Stimulated activated CD8-positive, alpha-beta memory T cell treated with anti-CD3 and anti-CD28 coated beads, Interleukin-4, amount 100 ng/mL, for 4 hours (primary cell): ENCODE measurements at places on chromosomes 12 and 14.

GRCh38 chr12:21528953-21529352 lies 2.9 kb downstream of the SPX start:
- DNase-seq, result no peak

- DNase-seq, result peak; percentile 57
These were observed 2.0 kb upstream of the CCDC197 start for GRCh38 chr14:93994919-93995682.

DNA sequence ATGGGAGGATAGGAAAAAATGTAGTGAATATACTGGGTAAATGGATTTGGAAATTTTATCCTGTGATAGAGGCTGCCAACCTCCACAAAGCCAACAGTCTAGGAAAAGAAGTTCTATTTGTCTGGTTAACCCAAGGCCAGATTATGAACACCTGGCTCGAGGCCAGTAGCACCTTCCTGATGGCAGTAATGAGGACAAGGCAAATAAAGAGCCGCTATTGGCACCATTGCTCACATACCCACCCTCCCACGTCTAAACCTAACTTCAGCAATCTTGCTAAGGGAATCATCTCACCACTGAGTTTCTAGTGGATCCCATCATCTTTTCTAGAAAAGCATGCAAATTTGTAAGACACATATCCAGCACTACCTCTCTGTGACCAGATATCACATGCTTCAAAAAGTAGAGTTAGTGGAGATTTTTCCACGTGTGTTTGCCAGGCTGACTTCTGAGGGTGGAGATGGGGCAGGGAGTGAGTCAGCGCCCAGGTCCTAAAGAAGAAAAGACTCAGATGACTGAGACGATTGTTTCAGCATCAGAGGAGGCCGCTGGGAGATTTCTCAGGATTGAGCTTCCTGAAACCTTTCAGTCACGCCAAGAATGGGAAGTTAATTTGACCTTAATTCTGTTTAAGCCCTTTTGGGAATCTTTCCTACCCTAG lies 362.9 kb downstream of the EMP1 start:
- no peak for DNase-seq

DNA sequence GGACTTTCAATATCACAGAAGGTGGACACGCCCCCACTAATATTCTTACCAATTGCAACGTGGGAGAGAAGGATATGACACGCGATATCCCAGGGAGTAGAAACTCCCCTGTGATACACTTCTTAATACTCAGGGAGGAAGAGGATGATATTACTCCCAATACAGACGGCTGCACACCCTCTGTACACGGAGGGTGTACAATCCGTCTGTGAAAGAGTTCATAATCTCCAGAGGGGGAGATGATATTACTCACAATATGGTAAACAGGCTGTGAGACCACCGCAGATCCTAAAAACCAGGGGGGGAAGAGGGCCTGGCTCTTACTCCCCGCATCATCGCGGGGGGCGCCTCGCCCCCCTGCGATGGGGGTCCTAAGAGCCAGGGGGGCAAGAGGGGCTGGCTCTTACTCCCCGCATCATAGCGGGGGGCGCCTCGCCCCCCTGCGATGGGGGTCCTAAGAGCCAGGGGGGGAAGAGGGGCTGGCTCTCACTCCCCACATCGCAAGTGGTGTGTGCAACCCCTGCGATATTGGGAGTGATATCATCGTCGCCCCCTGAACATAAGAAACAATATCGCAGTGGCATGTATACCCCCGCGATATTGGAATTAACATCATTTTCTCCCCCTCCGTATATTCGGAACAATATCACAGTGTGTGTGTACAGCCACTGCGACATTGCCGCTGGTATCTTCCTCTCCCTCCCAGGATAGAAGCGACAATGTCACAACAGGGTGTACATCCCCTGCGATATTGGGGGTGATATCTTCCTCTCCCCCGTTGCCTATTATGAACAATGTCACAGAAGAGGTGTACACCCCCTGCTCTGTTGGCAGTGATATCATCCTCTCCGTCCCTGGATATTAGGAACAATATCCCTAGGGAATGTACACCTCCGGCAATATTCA lies 8.9 kb upstream of the CLEC6A start:
- no peak for DNase-seq

DNA sequence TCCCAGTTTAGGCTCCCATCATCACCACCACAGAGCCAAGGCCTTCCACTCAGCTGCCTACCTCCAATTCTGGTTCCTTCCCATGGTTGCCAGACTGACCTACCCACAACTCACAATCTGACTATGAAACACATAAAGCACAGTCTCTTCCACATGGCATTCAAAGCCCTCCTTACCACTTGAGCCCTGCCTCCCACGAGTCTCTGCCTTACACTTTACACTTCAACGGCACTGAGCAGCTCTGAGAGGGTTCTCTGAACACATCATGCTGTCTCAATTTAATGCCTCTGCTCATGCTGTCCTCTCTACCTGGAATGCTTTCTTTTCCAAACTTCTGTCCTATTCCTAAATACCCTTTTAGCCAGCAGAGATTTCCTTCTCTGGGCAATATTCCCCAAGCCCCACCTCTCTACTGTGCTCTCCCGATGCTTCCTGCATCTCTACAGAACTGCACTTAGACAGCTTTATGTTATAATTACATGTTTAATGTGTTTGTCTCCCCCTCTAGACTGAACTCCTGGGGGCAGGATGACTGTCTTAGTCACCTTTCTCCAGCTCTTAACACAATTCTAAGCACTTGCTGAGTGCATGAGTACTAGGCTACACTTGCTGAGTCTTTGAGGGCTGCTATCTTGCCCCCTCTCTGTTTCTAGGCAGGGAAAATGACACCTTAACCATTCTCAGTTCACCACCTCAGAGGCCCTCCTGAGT lies 23.5 kb downstream of the FMNL3 start:
- DNase-seq, result no peak

DNA sequence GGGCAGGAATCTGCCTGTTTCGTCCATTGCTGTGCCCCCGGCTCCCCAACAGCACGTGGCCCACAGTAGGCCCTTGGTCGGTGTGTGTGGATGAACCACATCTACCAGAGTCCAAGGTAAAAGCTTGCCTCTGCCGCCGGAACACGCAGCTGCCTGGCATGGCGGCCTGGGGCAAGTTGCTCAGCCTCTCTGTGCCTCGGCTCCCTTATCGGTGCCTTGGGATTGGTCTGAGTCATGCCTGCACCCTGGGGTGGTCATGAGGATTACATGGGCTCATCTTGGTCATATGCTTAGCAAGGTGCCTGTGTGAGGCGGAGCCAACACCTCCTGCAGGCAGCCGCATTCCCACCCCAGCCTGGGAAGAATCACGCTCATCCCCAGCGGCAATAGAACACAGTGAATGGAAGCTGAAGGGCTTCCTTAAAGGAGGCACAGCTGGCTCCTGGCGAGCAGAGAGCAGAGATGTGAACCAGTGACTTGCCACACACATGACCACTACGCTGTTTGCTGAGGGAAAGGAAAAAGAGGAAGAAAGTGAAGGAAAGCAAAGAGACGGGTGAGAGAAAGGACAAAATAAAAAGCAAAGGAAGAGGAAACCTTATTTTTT lies 5.5 kb upstream of the SCARB1 start:
- no peak for DNase-seq

GRCh38 chr12:89211456-89211855 lies 140.8 kb downstream of the DUSP6 start:
- no peak for DNase-seq

DNA sequence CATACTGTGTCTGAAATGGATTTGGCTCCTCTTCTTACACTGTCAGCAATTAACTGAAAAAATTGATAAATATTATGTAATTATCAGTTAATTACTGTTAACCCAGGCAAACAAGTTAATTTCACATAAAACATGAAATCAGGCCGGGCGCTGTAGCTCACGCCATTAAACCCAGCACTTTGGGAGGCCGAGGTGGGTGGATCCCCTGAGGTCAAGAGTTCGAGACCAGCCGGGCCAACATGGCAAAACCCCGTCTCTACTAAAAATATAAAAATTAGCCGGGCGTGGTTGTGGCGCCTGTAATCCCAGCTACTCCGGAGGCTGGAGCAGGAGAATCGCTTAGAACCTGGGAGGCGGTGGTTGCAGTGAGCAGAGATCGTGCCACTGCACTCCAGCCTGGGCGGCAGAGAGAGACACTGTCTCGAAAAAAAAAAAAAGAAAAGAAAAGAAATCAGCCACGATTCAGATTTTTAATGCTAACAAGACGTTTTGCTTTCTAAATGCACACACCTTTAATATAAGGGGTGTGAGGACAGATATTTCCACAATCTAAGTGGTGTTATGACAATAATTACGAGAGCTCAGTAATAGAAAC lies 473 bp upstream of the TMEM19 start:
- DNase-seq, result no peak

- no peak for DNase-seq
These were observed 32.5 kb upstream of the NUAK1 start for GRCh38 chr12:106171117-106171750.

DNA sequence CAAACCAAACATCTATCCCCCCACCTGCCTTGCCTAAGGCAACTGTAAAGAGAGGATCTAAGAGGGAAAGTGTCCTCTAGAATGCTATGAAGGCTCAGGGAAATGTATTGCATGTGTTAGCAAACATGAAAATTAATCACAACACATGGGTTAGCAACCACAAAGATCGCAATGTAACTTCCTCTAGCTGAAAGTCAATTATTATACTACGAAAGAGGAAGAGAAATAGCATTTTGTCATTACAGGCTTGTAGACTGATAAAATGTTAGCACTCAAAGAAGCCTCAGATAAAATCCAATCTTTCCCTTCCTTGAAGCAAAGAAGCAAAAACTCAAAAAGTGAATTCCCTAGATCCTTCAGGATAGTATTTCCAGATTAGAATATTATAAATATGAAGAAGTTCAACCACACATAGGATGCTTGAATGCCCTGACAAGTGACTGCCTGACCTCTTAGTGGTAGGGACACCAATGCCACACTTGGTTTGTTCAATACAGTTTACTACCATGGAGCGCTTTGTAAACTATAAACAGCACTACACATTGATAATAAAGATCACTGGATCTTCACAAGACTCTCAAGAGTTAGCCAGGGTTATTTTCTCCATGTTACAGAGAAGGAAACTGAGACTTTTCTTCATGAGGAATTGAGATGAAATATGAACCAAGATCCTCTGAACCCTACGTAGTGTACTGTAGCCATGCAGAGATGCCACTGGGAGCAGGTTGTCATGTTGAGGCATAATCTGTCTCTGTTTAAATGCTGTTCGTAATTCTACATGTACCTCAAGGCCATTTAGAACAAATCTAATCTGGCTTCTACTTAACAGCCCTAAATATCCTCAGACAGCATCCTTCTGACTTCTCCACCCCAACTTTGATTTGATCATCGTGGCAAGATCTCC lies 100.7 kb downstream of the ITPR2 start:
- DNase-seq, result no peak

GRCh38 chr14:96198430-96199130 lies 6.1 kb upstream of the BDKRB2 start:
- no peak for DNase-seq

DNA sequence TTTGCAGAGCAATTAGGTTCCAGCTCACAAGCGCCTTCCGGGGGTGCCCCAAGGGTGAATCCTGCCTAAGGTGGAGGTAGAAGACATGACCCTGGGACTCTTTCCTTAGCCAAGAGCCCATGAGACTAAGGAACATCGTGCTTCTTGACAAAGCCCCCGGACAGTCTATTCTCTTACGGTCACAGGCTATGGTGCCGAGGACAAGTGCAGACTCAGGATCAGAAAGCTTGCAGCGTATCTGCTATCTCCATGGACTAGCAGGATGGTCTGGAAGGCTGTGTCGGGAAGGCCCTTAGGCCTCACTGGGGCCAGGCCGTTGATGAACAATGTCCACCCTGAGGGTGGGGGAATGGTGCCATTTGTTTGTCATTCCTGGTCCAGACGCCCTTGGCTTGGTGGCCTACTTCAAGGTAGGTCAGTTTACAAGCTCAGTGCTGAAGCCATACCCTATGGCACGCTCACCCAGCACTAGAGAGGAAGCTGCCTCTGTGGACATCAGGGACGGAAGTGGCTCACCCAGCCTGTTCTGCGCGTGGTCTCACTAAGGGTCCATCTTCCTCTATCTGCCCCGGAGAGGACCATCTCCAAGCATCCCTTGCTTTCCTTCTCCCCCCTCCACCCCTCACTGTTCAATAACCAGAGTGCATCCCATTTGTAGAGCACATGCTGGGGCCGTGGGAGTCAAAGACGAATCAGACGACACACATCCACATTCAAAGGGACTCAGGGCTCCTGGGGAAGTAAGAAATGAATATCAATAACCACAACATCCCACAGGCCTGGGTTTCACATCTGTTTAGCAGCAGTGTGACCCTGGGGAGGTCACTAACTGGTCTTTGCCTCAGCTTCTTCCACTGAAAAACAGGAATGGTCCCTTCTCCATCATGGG lies 45.0 kb upstream of the IQSEC3 start:
- DNase-seq, result no peak

- no peak for DNase-seq
These were observed 248.9 kb downstream of the CCDC59 start for GRCh38 chr12:82109243-82109642.

DNA sequence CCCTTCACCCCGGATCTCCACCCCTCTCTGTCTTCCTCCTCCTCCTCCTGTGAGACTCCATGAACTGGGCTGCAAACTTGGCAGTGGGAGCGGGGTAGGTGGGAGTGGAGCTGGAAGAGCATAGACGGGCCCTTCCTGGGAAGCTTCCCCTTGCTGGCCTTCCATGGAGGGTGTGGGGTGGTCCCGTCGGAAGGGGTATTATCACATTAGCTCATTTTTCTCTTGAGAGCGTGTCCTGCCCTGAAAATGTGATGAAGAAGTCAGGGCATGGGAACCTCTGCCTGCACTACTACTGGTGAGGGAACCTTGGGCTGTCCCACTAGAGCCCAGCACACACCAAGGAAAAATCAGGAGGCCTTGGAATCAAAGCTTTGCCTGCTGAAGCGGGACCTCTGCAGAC lies 66.5 kb downstream of the CACNA1C start:
- DNase-seq, result no peak

DNA sequence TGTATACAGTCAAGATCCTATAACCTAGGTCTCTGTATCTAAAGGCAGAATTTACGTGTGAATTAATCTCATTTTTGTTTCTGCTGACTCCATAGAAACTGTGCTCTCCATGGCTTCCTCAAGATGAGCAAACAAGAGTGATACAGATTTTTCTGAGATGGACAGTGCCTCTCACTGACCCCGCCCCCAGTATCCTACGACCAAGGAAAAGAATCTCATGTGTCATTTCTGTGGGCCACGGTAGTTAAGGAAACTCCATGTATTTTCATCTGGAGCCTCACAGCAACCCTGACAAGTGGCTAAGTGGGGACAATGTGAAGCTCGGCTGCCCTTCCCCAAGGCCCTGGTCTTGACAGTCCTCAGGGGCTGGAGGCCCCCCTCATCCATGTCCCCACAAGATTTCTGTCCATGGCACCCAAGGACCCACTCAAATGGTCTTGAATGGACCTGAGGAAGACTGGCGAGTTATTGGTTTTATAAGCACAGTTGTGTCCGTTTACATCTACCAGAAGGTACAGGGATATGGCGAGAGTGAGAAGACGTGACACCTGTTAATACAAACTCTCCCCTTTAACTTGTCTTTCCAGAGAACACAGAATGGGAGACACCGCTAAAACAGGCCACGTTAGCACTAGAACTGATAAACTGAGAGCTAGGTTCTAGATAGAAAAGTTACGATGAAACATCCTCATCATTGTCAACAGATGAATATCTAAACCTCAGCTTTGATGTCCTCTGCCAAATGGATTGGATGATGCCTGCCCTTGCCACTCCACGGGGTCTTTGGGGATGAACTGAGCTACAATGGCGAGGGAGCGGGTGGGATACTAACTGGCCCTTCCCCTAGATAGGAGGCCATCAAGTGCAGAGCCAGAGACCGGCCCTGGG lies 108.4 kb upstream of the EGLN3 start:
- DNase-seq, result no peak
